Muscle of leg (tissue), 16 donors: ENCODE measurements at places on chromosomes 2 and 18.

GRCh38 chr2:190404487-190404886, 3.7 kb upstream of the MFSD6 start:
- no peak for DNase-seq
- H3K27ac ChIP-seq, result no peak overlapping the region
- no peaks in the 10 kb centered on the region for H3K36me3 ChIP-seq
- no peak overlapping the region for H3K4me3 ChIP-seq
- H3K27me3 ChIP-seq, result peaks cover 10% of the 10 kb centered on the region

- peak overlapping the region; percentile 13 for H3K27ac ChIP-seq
- H3K4me1 ChIP-seq, result peaks cover 76% of the 10 kb centered on the region
- H3K36me3 ChIP-seq, result peaks cover 4% of the 10 kb centered on the region
- no peak for DNase-seq
These were observed 46.6 kb downstream of the ZNF516 start for GRCh38 chr18:76448256-76449110.

DNA sequence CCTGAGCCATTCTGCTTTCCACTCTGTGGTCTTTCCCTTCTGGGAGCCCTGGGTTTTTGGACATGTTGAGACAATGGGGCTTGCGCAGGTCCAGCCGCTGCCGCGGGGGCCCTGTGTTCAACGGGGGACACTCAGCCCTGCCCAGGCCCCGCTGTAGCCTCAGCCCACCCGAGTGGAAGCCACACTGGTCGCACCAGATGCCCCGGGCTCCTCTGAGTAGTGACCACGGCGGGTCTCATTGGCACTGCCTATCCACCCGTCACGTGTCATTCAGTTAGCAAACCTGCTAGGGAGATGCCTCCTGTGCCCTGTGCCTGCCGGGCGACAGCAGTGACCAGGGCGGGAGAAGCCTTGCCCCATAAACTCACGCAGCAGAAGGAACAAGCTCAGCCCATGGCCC, 19.1 kb downstream of the D2HGDH start:
- peaks cover 62% of the 10 kb centered on the region for H3K36me3 ChIP-seq
- DNase-seq, result no peak
- no peak overlapping the region for H3K27ac ChIP-seq
- H3K4me3 ChIP-seq, result no peak overlapping the region
- H3K4me1 ChIP-seq, result no peaks in the 10 kb centered on the region

GRCh38 chr18:36428431-36429029, 131.0 kb downstream of the FHOD3 start:
- no peak overlapping the region for H3K4me3 ChIP-seq
- H3K27me3 ChIP-seq, result no peaks in the 10 kb centered on the region
- no peaks in the 10 kb centered on the region for H3K36me3 ChIP-seq
- no peak for DNase-seq
- peaks cover 8% of the 10 kb centered on the region for H3K4me1 ChIP-seq

DNA sequence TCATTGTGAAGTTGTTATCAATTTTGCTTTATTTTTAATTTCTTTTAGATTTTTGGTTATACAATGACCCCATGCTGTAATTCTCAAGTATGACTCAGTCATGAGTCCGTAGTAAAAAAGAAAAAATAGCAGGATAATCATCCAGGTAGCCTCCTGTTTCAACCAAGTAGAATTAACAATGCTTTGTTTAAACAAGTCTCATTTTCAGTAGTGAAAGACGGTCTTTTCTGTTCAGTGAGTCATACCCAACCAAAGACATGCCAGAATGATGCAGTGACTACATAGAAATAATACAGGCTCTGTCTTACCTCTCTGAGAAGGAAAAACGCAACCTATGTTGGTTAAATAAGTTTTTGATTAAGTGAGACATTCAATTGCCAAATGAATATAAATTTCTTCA, 67.8 kb upstream of the DSC1 start:
- H3K27me3 ChIP-seq, result no peaks in the 10 kb centered on the region
- DNase-seq, result no peak
- H3K36me3 ChIP-seq, result no peaks in the 10 kb centered on the region

DNA sequence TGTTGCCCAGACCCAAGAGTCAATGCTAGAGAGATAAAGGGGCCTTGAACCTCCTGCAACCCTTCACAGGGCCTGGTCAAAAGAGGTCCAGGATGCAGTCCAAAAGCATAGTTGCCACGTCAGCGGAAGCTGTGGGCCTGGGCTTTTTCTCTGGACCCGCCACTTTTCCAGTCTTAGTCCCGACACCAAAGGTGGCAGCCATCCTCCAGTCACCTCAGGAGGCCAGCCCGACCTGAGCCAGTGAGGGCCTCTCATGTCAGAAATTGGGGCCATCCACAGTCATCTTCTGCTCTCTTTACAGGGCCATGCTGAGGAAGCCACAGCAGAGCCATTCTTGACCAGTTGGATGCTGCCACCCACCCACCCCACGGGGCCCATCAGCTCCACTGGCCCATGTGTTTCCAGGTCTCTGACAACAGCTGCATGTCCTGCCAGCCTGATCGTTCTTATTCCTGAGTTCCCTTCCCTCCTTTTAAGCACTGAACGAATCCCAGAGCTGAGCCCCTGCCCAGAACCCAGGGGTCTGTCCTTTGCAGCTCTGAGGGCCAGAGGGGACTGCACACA, 34.1 kb upstream of the KLHL29 start:
- peaks cover 23% of the 10 kb centered on the region for H3K4me1 ChIP-seq
- H3K27me3 ChIP-seq, result peaks cover 7% of the 10 kb centered on the region
- peak overlapping the region; percentile 65 for H3K27ac ChIP-seq
- H3K4me3 ChIP-seq, result no peak overlapping the region
- no peaks in the 10 kb centered on the region for H3K36me3 ChIP-seq
- DNase-seq, result peak; percentile 17
